ENCODE measurements at places on chromosomes 6 and 20.

GRCh38 chr6:118632359-118632758, 19.0 kb downstream of the CEP85L start:
- DNase-seq: no peak

DNA sequence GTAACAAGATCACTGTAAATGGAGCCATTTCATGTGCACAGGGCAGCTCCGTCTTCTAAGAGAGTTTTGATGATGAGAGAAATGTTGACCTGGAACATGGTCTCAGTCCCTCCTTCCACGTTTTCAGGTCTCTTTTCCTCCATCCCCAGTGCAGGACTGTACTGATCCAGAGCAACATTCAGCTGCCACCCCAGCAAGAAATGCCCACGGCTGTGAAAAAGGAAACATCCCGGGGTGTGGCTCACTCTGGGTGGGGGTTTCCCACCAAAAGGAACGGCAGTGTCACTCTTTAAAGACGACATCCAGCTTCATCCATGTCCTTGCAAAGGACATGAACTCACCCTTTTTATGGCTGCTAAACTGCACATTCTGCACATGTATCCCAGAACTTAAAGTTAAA, 92.6 kb downstream of the ERMARD start:
- DNase-seq: no peak

DNA sequence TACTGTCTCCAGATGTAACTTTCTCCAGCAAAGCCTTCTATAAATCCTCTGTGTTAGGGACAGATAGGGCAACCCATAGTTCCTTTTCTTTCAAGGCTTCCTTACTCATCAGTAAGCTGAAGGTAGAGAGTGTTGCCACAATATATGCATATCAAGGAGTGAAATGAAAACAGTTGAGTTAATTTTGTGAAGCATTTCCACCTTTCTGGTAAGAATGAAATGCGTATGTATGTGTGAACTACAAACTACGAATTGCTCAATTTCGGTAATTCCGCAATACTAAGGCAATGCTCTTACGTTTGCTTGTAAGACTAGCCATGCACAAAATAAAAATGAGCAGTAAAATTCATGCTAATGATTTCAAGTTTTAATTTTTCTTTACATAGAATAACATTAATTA, 61.2 kb upstream of the HBS1L start:
- no peak for DNase-seq

- no peak for DNase-seq
Observed at GRCh38 chr20:59741073-59741472, 136.7 kb downstream of the PHACTR3 start.

GRCh38 chr20:2713285-2713684, 20.7 kb downstream of the EBF4 start:
- no peak for DNase-seq

- DNase-seq: no peak
Observed at GRCh38 chr6:52557389-52558265, 19.2 kb downstream of the TRAM2 start.

GRCh38 chr20:57540890-57541580, 16.1 kb upstream of the CTCFL start:
- no peak for DNase-seq

DNA sequence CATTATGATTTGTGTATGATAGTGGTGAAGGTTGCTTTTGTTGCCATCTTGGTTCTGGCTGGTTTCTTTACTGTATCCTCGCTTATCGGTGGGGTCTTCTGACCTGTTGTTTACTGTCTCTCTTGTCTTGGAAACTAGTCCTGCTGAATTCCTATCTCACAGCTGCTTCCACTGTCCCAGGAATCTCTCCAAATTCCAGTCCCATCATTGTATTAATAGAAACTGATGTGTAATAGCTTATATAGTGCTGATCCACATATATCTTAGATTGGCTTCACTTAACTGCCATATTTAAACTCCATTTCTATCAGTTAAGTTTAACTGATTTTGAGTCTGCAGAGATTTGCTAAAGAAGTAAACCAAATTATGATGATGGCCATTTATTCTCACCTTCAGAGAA, 5.9 kb downstream of the GTF2H5 start:
- DNase-seq: no peak

DNA sequence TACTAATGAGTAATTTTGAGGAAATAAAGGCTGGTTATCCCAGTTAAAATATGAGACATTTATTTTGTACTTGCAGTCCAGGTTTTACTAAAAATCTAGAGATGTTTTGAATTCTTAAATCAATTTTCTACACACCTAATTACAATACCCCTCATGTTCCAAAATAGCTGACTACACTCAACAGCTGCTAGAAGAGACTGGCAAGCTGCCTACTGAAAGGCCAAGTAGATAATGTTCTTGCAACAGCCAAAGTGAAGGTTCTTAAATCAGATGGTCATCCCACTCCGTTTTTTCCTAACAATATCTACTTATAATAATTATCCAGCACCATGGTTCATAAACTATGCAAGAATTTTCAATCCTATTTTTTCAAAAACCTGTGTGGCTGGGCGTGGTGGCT, 69.0 kb downstream of the DTNBP1 start:
- no peak for DNase-seq

- no peak for DNase-seq
Observed at GRCh38 chr6:15653581-15653980, 9.2 kb downstream of the DTNBP1 start.

DNA sequence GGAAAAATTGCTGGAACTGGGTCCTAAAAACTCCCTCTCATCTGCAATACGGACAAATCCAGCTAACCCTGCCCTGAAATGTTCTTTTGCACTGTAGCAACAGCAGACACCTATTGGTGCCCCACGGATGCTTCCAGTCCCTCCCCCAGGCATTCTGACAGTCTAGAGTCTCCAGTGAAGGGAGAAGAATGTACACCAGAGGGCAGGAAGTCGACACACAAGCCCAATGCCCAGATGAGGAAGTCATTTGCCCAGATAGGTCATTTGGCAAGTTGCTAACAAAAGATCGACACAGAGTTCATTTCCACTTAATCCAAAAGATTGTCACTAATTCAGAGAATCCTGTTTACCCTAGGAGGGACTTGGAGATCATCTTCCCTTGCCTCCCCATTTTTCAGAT, 293.0 kb upstream of the PRDM1 start:
- no peak for DNase-seq

DNA sequence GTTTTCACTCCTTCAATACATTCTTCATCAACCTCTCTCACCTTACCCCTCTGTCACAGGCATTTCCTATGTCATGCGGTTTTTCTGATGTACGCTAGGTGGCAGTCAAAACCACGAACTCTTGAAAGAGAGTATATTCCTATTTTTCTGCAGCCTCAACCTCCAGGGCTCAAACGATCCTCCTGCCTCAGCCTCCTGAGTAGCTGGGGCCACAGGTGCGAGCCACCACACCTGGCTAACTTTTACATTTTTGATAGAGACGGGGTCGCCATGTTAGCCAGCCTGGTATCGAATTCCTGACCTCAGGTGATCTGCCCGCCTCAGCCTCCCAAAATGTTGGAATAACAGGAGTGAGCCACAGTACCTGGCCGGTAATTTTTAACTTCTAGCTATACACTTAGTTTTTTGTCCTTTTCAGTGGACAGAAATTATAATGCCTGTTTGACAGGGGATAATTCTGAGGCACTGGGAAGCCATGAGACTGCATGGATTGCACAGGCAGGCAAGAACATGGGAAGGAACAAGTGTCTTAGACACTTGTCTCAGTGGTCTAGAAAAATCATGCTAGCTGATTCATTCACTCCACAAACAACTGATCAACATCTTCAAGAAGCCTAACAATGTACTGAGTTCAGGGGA, 22.5 kb upstream of the HFE start:
- no peak for DNase-seq

GRCh38 chr6:8545336-8545735, 110.0 kb upstream of the SLC35B3 start:
- no peak for DNase-seq

DNA sequence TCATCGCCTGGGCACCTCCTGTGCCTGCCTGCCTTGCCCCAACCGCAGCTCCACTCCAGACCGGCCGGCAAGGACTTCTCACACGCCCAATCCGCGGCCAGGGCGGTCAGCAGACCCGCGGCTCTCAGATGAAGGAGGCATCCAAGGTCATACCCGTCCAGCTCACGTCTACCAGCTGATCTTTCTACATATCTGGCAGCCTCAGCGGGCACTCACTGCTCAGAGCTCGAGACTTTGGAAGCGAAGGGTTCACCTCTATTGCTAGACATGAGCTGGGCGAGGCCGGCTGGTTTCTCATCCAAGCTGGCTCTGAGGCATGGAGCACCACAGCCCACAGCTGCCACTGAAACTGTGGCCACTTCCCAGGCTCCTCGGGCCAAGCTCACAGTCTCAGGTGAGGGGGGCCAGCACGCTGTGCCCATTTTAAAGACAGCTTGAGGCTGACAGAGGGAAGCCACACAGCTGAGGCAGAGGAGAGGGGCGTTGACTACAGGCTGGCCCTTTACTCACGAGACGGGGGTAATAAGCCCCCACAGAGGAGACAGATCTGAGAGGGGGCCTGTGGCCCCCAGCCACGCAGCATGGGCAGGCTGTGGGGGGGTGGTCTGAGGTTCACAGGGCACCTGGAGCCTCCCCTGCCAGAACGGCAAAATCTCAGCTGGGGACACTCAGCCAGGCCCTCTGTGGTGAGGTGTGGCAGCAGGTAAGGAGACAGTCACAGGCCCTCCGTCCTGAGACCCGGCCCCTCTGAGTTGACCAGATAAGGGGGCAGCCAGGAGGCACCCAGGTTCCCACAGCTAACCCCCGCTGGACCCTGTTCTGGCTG, 2.0 kb downstream of the LAMA5 start:
- DNase-seq: no peak

- DNase-seq: no peak
Observed at GRCh38 chr20:10832141-10832540, 158.3 kb upstream of the JAG1 start.

Data from progenitor cell of endocrine pancreas (in vitro differentiated cells).